ENCODE measurements at places on chromosomes 3 and 15.

- DNase-seq = no peak
These were observed 137.6 kb downstream of the IMPG2 start for GRCh38 chr3:101182734-101183133.

DNA sequence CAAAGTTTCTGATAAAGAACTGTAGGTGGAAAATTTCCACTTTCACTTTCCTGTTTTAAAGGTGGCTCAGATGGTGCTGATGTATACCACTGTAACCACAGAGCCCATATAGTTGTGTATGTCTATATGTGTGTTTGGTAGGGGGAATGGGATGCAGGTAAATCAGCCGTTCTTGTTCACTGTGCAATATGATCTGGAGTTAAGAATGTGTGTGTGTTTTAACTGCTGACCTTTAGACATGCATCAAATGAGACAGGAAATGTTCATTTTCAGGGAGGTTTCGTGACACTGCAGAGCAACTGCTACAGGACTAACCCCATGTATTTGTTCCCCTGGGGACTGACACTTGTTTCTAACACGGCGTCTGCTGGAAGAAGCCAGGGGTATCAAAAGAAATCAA is 180.5 kb downstream of the TAFA4 start:
- DNase-seq = no peak

- DNase-seq = no peak
These were observed 50.6 kb downstream of the LPP start for GRCh38 chr3:188204526-188204925.

DNA sequence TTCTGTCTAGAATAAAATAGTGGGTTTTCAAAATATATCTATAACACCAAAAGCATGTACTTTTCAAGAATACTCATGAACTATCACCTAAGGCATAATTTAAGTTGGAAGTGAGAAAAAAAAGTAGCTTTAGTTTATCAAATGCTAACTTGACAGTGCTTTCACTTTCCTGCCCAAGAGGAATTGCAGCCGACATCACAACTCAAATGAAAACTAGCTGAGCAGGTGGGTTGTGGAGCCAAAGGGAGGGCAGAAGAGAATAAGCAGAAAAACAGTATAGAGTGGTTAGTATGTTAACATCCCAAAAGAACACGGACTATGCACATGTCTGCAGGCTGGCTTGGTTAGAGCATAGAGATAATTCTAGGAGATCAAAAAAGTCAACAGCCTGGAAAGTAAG is 120.9 kb downstream of the NEDD4 start:
- DNase-seq = no peak

DNA sequence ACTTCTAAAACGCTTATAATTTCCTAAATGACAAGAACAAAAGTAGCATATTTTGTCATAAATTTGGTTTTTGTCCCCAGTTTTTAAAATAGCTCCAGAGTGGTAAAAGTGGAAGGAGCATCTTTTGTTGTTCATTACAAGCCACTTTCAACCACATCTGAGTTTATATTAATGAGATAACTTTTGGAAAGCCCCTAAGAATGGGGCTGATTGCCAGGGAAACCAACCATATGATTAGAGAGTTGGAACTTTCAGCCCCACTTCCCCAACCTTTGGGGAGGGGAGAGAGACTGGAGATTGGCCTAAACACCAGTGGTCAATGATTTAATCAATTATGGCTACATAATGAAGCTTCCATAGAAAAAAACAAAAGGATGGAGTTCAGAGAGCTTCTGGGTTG is 57.4 kb downstream of the CPA3 start:
- no peak for DNase-seq

- DNase-seq = no peak
These were observed 3.5 kb upstream of the SEMA5B start for GRCh38 chr3:123031051-123031450.

- no peak for DNase-seq
These were observed 51.5 kb downstream of the CFAP92 start for GRCh38 chr3:128942161-128942952.

DNA sequence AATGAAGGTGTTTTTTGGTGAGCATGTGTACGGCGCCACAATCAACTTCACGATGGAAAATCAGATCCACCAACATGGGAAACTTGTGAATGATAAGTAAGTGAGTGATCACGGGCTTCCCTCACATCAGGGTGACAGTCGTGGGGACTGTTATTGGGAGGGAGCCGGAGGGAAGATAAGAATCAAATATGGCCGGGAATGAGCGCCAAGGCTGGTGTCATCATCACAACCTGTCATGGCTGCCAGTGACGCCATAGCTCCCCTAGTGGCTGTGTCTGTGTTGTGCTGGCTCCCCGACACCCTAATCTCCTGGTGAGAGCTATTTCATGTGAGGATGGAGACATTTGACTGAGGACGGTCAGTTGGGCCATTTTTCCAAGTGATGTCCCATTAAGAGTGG is 168.5 kb downstream of the SV2B start:
- no peak for DNase-seq

- no peak for DNase-seq
These were observed 2.7 kb downstream of the MECOM start for GRCh38 chr3:169660709-169661360.

DNA sequence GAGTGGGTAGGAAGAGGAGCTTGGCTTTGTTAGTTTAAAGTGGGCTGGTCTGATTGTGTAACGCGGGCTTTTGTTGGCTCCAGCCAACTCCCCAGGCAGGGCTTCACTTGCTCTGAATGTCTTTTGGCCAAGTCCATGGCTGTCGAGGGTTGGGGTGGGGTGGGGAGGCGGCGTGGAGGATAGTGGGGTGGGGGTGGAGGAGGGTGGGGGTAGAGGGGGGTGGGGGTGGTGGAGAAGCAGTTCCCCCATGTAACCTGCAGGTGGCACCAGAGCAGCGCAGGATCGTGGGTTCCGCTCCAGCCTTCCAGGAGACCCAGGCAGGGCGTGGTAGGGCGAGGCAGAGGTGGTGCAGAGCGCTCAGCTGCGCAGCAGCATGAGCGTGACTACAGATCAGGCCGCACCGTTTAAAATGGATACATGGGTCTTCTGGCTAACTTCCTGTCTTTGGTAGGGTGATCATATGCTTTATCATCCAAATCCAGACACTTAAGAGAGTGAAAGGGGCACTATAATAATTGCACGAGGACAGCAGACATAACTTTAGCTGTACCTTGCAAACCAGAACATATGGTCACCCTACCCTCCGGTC is 28.3 kb downstream of the GOLGA6A start:
- peak; percentile 10 for DNase-seq

GRCh38 chr3:25557694-25558093 is 107.0 kb downstream of the TOP2B start:
- no peak for DNase-seq

GRCh38 chr15:85500729-85501128 is 120.3 kb downstream of the AKAP13 start:
- no peak for DNase-seq

GRCh38 chr3:141367038-141367730 is 1.1 kb upstream of the ZBTB38 start:
- no peak for DNase-seq

- no peak for DNase-seq
These were observed 30.6 kb upstream of the UBE3A start for GRCh38 chr15:25469377-25469776.
